Activated CD8-positive, alpha-beta memory T cell treated with anti-CD3 and anti-CD28 coated beads, Interleukin-2, amount 50 U/mL, for 4 hours (primary cell): ENCODE measurements at places on chromosomes 6 and 20.

DNA sequence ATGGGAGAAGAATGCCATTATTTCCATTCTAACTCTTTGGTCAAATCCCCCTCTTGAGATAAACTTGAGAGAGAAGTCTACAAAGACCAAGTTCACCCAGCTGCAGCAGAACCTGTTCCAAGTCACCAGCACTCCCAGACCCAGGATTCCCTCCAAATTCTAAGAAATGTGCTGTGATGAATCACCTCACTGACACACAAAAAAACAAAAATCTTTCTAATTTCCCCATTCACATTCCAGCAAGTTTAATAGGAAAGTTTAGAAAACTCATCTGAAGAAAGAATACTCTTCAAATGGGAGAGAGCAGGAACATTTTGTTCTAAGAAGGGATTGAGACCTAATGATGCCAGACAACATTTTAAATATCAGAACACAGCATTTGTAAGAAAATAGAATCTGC, 213.6 kb upstream of the PLCB4 start:
- DNase-seq: no peak

DNA sequence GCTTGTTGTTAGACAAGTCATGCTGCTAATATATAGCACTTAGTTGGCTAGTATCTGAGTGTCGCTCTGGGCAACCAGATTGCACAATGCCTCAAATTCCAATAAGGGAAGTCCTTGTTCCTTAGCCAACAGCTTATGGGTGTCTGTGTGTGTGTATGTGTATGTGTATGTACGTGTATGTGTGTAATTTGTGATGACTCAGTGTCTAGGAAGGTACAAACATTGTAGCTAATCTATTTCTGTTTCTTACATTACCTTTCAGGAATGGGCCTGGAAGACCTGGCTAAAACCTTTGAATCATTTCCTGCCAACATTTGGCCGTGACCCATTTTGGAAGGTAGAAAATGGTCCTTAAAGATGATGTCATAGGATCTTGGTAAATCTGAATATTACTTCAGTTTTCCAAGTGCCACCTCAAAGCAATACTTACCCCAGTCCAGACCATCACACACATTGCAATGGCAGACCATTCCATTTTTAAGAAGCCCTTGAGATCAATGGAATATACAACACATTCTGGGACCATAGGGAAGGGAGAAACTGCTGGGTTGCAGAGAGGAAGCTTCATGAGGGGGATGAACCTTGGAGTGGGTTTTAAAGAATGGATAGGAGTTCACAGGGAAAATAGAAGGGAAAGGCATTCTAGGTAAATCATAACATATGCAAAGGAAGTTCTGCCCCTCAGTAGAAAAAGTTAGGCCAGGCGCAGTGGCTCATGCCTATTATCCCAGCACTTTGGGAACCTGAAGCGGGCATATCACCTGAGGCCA, 25.1 kb downstream of the NEDD9 start:
- no peak for DNase-seq

- no peak for DNase-seq
These were observed 116.7 kb downstream of the UNC5CL start for GRCh38 chr6:40922281-40922680.

GRCh38 chr20:39632176-39632575, 670.0 kb downstream of the DHX35 start:
- DNase-seq: no peak

DNA sequence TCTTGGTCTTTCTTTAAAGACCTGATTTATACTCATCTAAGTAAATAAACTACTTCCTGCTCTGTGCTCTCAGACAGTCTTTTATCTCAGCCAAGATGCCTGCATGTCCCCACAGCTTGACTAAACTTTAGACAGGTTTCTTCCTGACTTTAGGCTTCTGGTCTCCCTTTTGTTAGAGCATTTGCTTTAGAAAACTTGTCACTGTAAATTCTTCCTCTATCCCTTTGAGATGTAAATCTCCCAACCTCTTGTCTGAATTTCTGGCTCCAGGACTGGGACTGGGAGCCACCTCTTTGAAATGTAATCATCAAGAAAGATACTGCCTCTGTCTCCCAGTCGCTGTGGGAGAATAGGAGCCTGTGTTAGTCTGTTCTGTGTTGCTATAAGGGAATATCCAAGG, 739.9 kb downstream of the C6orf118 start:
- no peak for DNase-seq

GRCh38 chr20:10720565-10720964, 46.8 kb upstream of the JAG1 start:
- DNase-seq: no peak

- DNase-seq: no peak
These were observed 81.0 kb downstream of the TFAP2C start for GRCh38 chr20:56710125-56710524.

GRCh38 chr6:79630883-79631692, at the start of gene SH3BGRL2:
SH3BGRL2 (plus strand) TSS chr6:79631329; CDS start chr6:79631462, 133 bp downstream.
- peak; percentile 36 for DNase-seq

DNA sequence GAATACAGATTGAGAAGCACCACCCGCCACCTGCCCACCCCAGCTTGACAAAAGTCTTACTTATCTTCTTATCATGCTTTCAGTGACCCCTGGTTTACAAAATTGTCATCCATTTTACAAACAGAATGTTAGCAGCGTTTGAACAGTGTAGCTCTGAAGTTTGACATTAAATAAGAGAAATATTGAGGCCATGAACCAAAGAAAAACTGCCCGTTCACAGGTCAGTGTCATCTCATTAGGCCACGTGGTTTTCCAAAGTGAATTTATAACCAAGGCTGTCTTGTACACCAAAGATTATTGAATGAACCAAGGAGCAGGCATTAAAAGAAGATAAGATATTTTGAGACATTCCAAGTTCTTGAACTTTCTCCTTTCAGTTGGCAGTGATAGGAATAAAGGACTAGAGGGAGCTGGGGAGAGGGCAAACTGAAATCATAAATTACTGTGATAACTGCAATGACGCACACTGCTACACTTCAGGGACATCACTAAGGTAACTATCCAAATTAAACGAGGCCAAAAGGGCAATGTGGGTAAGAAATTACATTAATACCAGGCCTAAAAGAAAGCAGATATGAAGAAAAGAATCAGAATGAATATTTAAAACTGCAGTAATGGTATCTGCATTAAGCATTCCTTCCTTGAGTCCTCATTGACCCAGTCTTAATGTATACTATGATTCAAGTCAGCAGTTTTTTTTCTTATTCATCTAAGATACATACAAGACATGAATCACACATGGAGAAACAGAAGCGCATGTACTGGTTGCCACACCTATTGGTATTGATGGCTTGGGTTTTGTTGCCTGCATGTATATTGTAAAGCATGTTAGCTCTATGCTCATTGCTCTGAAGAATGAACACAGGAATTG, 159.8 kb upstream of the ARG1 start:
- no peak for DNase-seq

- DNase-seq: no peak
These were observed 14.2 kb downstream of the KCNG1 start for GRCh38 chr20:51008718-51009117.

GRCh38 chr6:56852260-56853010, 102.5 kb upstream of the BEND6 start:
- no peak for DNase-seq

DNA sequence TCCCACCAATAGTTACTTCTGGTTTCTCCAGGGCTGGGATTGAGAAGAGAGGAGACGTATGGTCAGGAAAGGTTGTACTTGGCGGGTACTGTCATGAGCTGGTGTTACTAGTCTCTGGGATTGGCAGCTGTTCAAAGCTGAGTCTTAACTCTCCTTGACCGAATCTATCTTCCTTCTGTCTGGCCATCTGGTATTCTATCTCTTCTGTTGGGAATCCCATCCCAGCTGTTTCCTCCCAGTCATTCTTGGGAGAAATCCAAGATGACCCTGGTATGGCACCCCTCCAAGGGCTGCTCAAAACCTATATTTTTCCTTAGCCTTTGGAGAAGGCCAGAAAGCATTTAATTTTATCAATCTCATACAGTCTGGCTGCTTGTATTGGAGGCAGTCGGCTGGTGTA, 287.0 kb upstream of the CHD6 start:
- no peak for DNase-seq

DNA sequence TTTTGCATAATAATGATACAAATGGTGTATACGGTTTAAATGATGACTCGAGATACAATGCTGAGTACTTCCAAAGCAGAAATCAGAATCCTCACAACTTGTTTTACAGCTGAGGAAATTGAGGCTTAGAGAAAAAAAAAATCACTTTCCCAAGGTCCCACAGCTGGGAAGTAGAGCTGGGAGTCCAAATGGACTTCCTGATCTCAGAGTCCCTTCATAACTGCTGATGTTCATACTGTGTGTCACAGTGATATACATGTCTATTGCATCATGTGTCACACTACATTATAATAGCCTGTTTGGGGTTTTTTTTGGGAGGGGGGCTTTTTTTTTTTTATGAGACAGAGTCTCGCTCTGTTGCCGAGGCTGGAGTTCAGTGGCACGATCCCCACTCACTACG, 8.5 kb downstream of the HM13 start:
- DNase-seq: no peak

- no peak for DNase-seq
These were observed 25.4 kb downstream of the ZMYND8 start for GRCh38 chr20:47330933-47331708.

GRCh38 chr20:7399575-7399974, 540.7 kb downstream of the HAO1 start:
- DNase-seq: no peak

- no peak for DNase-seq
These were observed 2.5 kb downstream of the RREB1 start for GRCh38 chr6:7110092-7110792.
